ENCODE measurements at places on chromosomes 7 and 10. TPM values are rescaled to one million over a fixed set of nuclear protein-coding genes. Genes with fewer than 3 reads are reported as not detected.

Gene H2BK1
- not detected for polyA plus RNA-seq

Gene LRIT1
- polyA plus RNA-seq, result not detected

Gene MKRN1
- 118 TPM for polyA plus RNA-seq

Gene TRPV5
- 1.8 TPM for polyA plus RNA-seq

Gene PTPRZ1
- polyA plus RNA-seq, result 3.5 TPM

Gene ADAM12
- 100 TPM for polyA plus RNA-seq

Gene TEX47
- polyA plus RNA-seq, result not detected

Gene SLC26A3
- 0.17 TPM for polyA plus RNA-seq

Gene UPK3B
- 2.4 TPM for polyA plus RNA-seq

Gene ANKRD22
- 0.37 TPM for polyA plus RNA-seq

Gene DIP2C
- polyA plus RNA-seq, result 18.8 TPM

Gene TUBAL3
- polyA plus RNA-seq, result 0.24 TPM

Gene CLRN3
- 17.0 TPM for polyA plus RNA-seq

Gene TAS2R3
- polyA plus RNA-seq, result 1.1 TPM

Gene SUMF2
- polyA plus RNA-seq, result 67.0 TPM

DNA sequence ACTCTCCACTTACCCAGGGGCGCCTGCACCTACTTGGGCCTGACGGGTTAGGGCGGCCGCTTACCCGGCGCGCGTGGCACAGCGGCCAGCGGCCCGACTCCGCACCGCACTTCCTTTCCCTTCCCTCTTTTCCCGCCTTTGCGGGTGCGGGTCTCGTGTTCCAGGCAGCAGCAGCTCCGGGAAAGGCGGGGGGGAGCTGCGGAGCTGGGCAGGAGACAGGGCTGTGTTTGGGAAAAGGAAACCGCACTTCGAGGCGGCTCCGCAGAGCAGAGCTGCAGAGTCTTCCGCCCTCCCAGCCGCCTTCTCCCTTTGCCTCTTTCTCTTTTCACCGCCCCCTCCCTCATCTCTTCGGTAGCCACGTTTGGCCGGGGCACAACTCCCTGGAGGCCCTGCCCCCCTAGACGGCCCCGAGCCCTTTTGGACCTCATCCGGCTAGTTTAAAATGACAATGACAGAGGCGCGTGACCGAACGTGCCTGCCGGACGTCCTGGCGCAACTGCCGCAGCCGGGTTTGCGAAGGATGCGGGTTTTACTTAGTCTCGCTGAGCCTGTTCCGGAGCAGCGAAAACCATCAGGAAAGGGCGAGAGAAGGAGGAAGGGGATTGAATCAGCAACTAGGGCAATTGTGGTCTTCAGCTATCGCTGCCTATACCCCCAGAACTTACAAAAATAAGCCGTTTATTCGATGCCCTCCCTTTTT lies 7.9 kb upstream of the PAX2 start:
- no peak for DNase-seq

- no peak for DNase-seq
Observed at GRCh38 chr10:131825150-131825848, 75.5 kb upstream of the PPP2R2D start.

- DNase-seq, result no peak
Observed at GRCh38 chr10:28343987-28344895, 41.4 kb upstream of the MPP7 start.

GRCh38 chr7:30145426-30145970 lies 10.7 kb downstream of the MTURN start:
- no peak for DNase-seq

GRCh38 chr7:39926111-39926510 lies 23.9 kb upstream of the CDK13 start:
- DNase-seq, result no peak

- no peak for DNase-seq
Observed at GRCh38 chr10:126235091-126235978, 152.9 kb downstream of the ADAM12 start.

GRCh38 chr10:76555067-76555670 lies 1082.4 kb downstream of the KCNMA1 start:
- DNase-seq, result no peak

- no peak for DNase-seq
Observed at GRCh38 chr7:71171476-71171875, 39.5 kb downstream of the GALNT17 start.

DNA sequence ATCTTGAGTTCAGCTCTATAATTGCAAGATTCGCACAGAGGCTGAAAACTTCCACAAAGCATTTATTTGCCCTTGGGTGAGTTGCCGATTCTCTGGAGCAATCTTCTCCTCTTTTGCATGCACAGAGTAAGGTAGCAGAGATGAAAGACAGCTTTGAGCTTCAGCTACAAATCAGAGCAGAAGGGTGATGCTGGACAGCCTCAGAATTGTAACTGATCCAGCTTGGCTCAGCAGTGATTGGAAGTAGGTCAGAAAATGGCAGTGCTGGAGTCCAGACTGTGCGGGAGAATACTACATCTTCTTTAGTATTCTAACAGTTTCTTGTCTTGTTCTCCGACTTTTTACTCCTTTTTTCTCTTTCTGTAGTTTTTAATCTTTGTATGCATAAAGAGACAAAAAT lies 55.4 kb upstream of the CDC14C start:
- DNase-seq, result no peak

DNA sequence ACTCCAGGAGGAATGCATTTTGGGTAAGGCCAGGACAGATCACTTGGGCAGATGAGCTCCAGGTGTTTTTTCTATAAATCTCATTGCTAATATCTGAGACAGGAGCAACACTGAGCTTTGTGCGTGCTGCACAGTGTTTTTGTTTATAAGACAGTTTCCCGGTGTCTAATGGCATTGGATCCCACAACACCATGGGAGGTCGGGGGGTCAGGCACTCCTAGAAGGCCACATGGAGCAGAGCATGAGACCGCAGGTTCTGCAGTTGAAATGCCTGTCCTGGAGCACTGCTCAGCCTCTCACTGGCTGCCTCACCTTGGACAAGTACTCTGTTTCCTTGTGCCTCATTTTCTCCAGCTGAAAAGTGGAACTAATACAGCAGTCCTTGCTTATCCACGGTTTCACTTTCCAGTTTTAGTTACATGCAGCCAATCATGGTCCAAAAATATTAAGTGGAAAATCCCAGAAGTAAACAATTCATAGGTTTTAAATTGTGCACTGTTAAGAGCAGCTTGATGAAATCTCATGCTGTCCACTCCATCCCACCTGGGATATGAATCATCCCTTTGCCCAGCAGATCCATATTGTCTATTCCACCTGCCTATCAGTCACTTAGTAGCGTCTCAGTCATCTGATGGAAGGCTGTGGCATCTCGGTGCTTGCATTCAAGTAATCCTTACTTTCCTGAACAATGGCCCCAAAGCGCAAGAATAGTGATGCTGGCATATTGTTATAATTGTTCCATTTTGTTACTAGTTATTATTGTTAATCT lies 35.2 kb downstream of the ATXN7L1 start:
- no peak for DNase-seq

DNA sequence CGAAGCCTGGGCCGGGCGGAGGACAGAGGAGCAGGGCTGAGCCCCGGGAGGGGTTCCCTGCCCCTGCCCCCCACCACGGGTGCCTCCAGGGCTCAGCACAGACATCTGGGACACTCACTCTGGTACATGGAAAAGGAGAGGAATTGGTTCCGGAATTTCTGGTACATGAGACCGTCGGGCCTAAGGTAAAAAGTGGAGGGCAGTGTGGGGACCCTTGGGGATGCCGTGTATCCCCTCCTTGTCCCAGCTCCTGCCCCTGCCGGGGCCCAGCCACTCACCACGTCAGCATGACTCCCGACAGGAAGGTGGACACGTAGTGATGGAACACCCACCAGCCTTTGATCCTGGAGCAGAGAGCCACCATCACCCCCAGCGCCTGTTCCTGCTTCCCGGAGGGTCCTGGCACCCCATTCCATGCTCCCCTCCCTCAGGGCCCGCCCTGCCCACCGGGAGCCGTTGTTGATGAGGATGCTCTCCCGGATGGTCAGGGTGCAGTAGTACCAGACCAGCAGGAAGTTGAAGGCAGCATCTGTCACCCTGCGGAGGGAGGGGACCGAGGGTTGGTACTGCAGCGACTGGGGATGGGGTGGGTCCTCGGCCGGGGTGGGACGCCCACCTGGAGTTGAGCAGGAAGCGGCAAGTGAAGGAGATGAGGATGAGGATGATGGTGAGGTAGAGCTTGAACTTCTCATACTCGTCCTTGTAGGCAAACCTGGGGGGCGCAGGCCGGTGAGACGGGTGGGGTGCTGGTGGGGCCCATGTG lies 6.4 kb downstream of the TMEM120A start:
- DNase-seq, result no peak

GRCh38 chr7:133618970-133619369 lies 366.1 kb downstream of the EXOC4 start:
- DNase-seq, result no peak

DNA sequence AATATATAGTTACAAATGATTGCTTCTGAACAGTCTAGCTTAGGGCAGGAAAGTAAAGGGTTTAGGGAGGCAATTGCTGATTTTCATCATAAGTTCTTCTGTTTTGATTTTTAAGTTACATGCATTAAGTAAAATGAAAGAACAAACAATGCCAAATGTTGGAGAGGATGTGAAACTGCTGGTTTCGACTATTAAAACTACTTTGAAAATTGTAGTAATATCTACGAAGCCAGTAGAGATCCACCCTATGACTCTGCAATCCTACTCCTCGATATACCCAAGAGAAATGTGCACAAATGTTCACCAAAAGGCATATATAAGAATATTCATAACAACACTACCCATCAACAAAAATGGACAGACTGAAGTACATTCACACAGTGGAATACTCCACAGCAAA lies 24.3 kb downstream of the PDZD8 start:
- DNase-seq, result no peak

GRCh38 chr7:132557489-132558044 lies 18.7 kb downstream of the PLXNA4 start:
- DNase-seq, result no peak

- DNase-seq, result no peak
Observed at GRCh38 chr7:94656658-94656924, 658 bp upstream of the SGCE start.

- no peak for DNase-seq
Observed at GRCh38 chr10:16735671-16736070, 81.6 kb downstream of the RSU1 start.

DNA sequence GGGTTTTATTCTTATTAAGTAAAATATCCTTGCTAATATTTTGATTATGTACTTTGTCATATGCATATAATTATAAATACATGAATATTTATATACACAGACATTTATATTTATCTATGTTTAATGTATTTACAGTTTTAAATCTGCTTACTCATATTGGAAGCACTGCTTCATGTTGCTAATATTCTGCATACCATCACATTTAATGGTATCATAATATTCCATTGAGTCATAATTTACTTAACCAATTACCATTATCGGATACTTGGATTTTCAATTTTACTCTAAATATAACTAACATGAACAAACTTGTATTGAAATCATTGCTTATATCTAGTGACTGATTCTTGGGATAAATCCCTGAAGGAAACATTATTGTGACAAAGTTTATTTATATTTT lies 155.2 kb downstream of the MBL2 start:
- no peak for DNase-seq
